ENCODE measurements at places on chromosomes 6 and 20.

- DNase-seq, result no peak
Measured at GRCh38 chr6:133083248-133083967, 157.7 kb upstream of the EYA4 start.

- DNase-seq, result no peak
Measured at GRCh38 chr6:24105191-24105590, 20.8 kb upstream of the NRSN1 start.

DNA sequence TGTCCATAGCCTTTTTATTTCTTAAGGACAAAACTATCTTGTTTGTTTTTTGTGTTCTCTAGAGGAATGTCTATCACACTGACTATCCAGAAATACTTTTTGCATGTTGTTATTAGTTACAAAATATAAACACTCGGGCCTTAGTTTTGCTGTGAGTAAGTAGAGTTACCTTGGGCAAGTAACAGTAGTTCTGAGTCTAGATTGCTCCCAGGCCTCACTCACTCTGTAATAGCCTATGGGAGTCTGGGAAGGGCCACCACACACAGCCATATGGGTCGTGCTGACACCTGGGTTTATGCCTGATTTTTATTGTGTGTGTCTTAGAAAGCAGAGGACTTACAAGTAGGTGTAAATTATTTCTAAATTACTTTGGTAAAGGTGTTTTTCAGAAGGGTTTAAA lies 185.8 kb downstream of the TMEM242 start:
- DNase-seq, result no peak

DNA sequence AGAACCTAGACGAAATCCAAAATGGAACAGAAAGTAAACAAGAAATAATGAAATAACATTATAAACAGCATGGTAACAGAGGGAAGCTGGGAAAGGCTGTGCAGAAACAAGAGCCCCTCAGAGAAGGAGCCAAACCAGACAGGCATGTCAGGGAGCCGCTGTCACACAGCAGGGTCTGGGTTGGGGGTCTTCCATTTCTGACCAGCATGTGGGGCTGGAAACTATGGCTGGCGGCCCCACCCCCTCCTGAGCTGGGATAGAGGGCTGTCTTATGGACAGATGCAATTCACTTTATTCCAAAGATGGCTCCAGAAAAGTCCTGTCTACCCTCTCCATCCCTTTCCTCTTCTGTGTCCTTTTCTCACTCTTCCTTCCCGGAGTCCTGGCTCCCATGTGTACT lies 27.3 kb downstream of the C6orf89 start:
- no peak for DNase-seq

GRCh38 chr20:61387204-61387953 lies 135.3 kb downstream of the CDH4 start:
- DNase-seq, result no peak

Data from activated naive CD4-positive, alpha-beta T cell treated with Interleukin-2 at 50 U/mL for 16 hours (primary cell).